Naive thymus-derived CD4-positive, alpha-beta T cell (primary cell): ENCODE measurements at places on chromosomes 5 and 9.

GRCh38 chr9:12681620-12682019, 11.6 kb upstream of the TYRP1 start:
- H3K27me3 ChIP-seq: no peaks in the 10 kb centered on the region
- H3K27ac ChIP-seq: no peak overlapping the region
- H3K4me1 ChIP-seq: no peaks in the 10 kb centered on the region

DNA sequence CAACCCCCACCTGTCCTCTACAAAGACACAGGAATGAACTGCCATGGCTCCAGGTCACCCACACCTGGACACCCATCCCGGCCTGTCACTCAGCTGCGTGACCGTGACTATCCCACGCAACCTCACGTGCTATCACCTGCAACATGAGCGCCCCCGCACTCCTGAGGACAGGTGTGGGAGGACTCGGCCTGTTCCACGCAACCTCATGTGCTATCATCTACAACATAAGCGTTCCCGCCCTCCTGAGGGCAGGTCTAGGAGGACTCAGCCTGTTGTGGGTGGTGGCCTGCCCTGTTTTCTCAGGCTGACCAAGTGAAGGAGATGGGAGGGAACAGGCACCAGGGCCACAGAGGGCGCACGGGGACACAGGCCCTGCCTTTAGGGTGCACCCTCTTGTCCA, 4.1 kb downstream of the QSOX2 start:
- no peaks in the 10 kb centered on the region for H3K27me3 ChIP-seq
- H3K4me1 ChIP-seq: peaks cover 29% of the 10 kb centered on the region
- H3K27ac ChIP-seq: no peak overlapping the region
- H3K36me3 ChIP-seq: no peaks in the 10 kb centered on the region
- no peak for DNase-seq

GRCh38 chr5:42598311-42598710, 158.3 kb upstream of the CCDC152 start:
- no peaks in the 10 kb centered on the region for H3K27me3 ChIP-seq
- H3K27ac ChIP-seq: no peak overlapping the region
- no peak for DNase-seq
- no peaks in the 10 kb centered on the region for H3K4me1 ChIP-seq

GRCh38 chr5:65907135-65907534, 19.2 kb upstream of the ERBIN start:
- no peak overlapping the region for H3K27ac ChIP-seq
- no peak for DNase-seq
- no peak overlapping the region for H3K4me3 ChIP-seq
- no peaks in the 10 kb centered on the region for H3K36me3 ChIP-seq

GRCh38 chr5:69242215-69242927, 7.7 kb downstream of the CDK7 start:
- H3K4me3 ChIP-seq: no peak overlapping the region
- H3K4me1 ChIP-seq: peaks cover 4% of the 10 kb centered on the region
- DNase-seq: no peak
- H3K36me3 ChIP-seq: peaks cover 7% of the 10 kb centered on the region

GRCh38 chr5:149217096-149217802, 54.4 kb upstream of the AFAP1L1 start:
- no peaks in the 10 kb centered on the region for H3K27me3 ChIP-seq
- no peak for DNase-seq
- H3K4me1 ChIP-seq: no peaks in the 10 kb centered on the region

DNA sequence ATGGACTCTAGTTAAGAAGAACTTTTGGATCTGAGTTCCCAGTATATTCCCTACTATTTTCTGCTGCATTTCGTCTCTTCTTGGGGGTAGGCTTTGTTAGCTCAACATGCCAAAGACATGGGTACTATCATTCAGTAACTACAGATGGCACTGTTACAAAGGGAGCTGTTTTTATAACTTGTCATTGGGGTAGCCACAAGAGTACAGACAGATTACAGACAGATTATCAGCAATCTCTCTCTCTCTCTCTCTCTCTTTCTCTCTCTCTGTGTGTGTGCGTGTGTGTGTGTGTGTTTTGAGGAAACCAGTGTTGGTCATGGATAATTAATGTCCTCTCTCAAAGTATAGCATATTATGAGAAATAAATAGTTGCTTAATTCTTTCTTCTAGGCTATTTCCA, 116.1 kb downstream of the WDR70 start:
- H3K36me3 ChIP-seq: peaks cover 3% of the 10 kb centered on the region
- DNase-seq: no peak
- H3K27ac ChIP-seq: no peak overlapping the region
- no peak overlapping the region for H3K4me3 ChIP-seq
- no peaks in the 10 kb centered on the region for H3K27me3 ChIP-seq

DNA sequence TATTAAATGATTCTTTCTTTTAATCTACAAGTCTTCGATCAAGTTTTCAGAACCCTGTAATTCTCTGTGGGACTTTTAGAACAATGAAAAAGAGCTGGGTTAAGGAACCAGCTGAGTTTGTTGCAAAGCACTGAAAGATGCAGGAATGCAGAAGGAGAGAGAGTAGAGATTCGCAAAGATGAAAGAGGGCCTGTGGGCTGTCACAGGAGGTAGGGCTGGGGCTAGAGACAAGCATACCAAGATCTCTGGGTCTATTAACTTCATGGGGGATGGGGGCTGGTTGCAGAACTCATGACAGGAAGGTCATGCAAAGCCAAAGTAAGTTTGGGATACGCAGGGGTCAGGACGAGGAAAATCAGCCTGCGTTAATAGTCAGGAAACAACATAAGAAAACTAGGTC, 81.8 kb downstream of the LURAP1L start:
- no peak overlapping the region for H3K4me3 ChIP-seq
- H3K27ac ChIP-seq: no peak overlapping the region
- no peaks in the 10 kb centered on the region for H3K36me3 ChIP-seq
- no peak for DNase-seq

- no peak overlapping the region for H3K4me3 ChIP-seq
- H3K27ac ChIP-seq: no peak overlapping the region
- H3K36me3 ChIP-seq: no peaks in the 10 kb centered on the region
- no peak for DNase-seq
- no peaks in the 10 kb centered on the region for H3K4me1 ChIP-seq
These were observed 61.7 kb downstream of the TRIO start for GRCh38 chr5:14204785-14205321.

- H3K4me1 ChIP-seq: no peaks in the 10 kb centered on the region
- no peaks in the 10 kb centered on the region for H3K27me3 ChIP-seq
- no peak overlapping the region for H3K27ac ChIP-seq
- no peaks in the 10 kb centered on the region for H3K36me3 ChIP-seq
- no peak for DNase-seq
These were observed 198.1 kb downstream of the LURAP1L start for GRCh38 chr9:12972608-12973589.

GRCh38 chr5:11046160-11046559, 285.1 kb upstream of the DAP start:
- H3K27me3 ChIP-seq: no peaks in the 10 kb centered on the region
- H3K4me3 ChIP-seq: no peak overlapping the region
- DNase-seq: no peak
- H3K4me1 ChIP-seq: no peaks in the 10 kb centered on the region

GRCh38 chr5:57495285-57496086, 12.9 kb upstream of the ACTBL2 start:
- no peaks in the 10 kb centered on the region for H3K27me3 ChIP-seq
- no peak overlapping the region for H3K4me3 ChIP-seq
- peaks cover 26% of the 10 kb centered on the region for H3K4me1 ChIP-seq
- no peaks in the 10 kb centered on the region for H3K36me3 ChIP-seq

DNA sequence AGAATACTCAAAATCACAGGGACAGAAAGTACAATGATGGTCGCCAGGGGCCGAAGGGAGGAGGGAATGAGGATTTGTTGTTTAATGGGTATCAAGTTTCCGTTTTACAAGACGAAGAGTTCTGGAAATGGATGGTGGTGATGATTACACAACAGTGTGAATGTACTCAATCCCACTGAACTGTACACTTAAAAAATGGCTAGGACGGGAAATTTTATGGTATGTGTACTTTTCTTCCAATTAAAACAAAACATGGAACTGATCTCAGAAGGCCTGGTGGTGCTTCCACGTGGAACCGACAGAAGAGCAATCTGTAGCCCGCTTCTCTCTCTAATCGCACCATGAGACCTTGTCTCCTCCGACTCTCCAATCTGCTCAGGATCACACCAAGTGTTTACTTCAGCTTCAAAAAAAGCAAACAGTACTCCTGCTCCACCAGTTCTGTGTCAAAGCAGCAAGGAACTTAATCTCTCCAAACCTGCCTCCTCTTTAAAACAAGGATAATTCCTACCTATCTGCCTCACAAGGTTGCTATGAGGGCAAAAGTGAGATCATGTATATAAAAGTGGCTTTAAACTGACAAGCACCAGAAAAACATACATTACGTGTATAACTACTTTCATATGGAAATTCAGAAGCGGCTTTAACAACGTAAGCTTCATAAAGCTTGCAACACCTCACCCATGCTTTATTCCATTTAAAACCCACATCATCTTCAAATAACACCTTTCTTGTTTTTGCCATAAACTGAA, 2.1 kb downstream of the ECPAS start:
- no peaks in the 10 kb centered on the region for H3K27me3 ChIP-seq
- DNase-seq: no peak
- peak overlapping the region; percentile 93 for H3K4me3 ChIP-seq

- H3K4me3 ChIP-seq: no peak overlapping the region
- H3K4me1 ChIP-seq: no peaks in the 10 kb centered on the region
- H3K27ac ChIP-seq: no peak overlapping the region
- no peaks in the 10 kb centered on the region for H3K27me3 ChIP-seq
- H3K36me3 ChIP-seq: no peaks in the 10 kb centered on the region
These were observed 22.1 kb upstream of the MARCHF6 start for GRCh38 chr5:10331341-10331796.

GRCh38 chr5:1096838-1097237, 15.0 kb downstream of the SLC12A7 start:
- H3K4me3 ChIP-seq: no peak overlapping the region
- no peaks in the 10 kb centered on the region for H3K27me3 ChIP-seq
- no peak overlapping the region for H3K27ac ChIP-seq

DNA sequence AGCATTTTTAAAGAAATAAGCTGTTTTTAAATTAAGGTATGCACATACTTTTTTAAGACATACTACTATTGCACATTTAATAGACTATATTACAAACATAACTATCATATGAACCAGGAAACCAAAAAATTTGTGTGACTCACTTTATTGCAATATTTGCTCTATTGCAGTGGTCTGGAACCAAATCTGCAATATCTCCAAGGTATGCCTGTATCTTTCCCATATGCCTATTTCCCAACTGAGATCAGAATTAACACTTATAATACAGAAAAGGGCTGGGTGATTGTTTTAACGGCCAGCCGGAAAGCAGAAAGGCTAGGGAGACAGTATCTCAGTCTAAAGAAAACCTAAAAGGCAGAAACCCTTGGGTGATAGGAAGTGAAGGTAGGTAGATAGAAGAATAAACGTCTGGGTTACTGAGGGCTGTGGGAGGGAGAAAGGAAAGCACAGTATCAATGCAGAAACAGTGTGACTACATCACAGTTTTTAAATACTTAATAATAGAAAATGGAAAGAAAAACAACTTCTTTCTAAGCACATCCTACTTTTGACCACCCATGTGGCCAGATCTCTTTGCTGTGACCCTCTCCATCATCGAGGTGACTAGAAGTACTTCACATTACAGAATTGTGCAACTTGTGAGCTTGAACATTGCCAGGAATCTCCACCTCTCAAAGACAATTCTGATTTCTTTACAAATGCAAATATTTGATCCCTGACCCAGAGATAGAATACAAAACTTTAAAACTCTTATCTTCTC, 126.4 kb downstream of the LPAR1 start:
- H3K27ac ChIP-seq: no peak overlapping the region
- H3K4me3 ChIP-seq: no peak overlapping the region
- no peaks in the 10 kb centered on the region for H3K27me3 ChIP-seq
- no peak for DNase-seq

DNA sequence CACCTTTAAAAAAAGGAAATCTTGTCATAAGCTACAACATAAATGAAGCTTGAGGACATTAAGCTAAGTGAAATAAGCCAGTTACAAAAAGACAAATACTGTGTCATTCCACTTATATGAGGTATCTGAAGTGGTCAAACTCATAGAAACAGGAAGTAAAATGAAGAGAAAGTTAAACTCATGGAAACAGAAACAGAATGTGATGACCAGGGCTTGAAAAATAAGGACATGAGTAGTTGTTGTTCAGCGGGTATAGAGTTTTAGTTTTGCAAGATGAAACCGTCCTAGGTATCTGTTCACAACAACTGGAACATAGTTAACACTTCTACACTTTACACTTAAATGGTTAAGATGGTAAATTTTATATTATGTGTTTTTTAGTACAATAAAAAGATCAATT, 47.8 kb upstream of the SLC1A3 start:
- no peak overlapping the region for H3K4me3 ChIP-seq
- no peaks in the 10 kb centered on the region for H3K27me3 ChIP-seq
- no peaks in the 10 kb centered on the region for H3K4me1 ChIP-seq
- DNase-seq: no peak
- no peak overlapping the region for H3K27ac ChIP-seq
- no peaks in the 10 kb centered on the region for H3K36me3 ChIP-seq

GRCh38 chr5:87004101-87004500, 263.6 kb upstream of the RASA1 start:
- H3K4me3 ChIP-seq: no peak overlapping the region
- no peaks in the 10 kb centered on the region for H3K4me1 ChIP-seq
- no peaks in the 10 kb centered on the region for H3K27me3 ChIP-seq
- H3K36me3 ChIP-seq: no peaks in the 10 kb centered on the region
- DNase-seq: no peak

DNA sequence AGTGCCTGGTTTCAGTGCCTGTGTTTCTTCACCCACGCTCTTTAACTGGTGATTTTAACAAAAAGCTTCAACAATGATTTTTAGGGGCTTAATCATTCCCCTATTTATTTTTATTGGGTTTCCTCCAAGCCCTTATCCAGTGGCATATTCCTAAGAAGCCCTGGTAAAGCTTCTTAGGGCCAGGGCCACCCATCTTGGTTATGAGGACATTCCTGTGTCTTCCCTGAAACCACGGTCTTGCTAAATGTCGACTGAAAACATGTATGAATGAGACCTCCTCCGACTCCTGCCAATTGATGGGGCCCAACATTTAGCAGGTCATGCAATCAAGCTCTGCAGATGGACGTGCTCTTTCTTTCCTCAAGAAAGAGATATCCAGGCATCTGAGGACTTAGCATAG, 13.7 kb upstream of the CARTPT start:
- H3K4me3 ChIP-seq: no peak overlapping the region
- no peak overlapping the region for H3K27ac ChIP-seq
- no peaks in the 10 kb centered on the region for H3K4me1 ChIP-seq
- DNase-seq: no peak
